Caki2 (cell line): ENCODE measurements at places on chromosomes 11 and 22. TPM values are rescaled to one million over a fixed set of nuclear protein-coding genes. Genes with fewer than 3 reads are reported as not detected.

The ZNF70 gene
- total RNA-seq, result 7.7 and 9.0 TPM in 2 replicates

The CSF2RB gene
- total RNA-seq, result 0.09 TPM in 1 of 2 replicates, not detected in the other

The HBG1 gene
- total RNA-seq, result not detected in 2 replicates

The KDM4E gene
- not detected in 2 replicates for total RNA-seq

The TYR gene
- total RNA-seq, result not detected in 2 replicates

The CCDC157 gene
- total RNA-seq, result 2.0 and 2.2 TPM in 2 replicates

The TMEM121B gene
- 0.14 and 0.17 TPM in 2 replicates for total RNA-seq

The SCGB1D2 gene
- total RNA-seq, result not detected in 2 replicates

DNA sequence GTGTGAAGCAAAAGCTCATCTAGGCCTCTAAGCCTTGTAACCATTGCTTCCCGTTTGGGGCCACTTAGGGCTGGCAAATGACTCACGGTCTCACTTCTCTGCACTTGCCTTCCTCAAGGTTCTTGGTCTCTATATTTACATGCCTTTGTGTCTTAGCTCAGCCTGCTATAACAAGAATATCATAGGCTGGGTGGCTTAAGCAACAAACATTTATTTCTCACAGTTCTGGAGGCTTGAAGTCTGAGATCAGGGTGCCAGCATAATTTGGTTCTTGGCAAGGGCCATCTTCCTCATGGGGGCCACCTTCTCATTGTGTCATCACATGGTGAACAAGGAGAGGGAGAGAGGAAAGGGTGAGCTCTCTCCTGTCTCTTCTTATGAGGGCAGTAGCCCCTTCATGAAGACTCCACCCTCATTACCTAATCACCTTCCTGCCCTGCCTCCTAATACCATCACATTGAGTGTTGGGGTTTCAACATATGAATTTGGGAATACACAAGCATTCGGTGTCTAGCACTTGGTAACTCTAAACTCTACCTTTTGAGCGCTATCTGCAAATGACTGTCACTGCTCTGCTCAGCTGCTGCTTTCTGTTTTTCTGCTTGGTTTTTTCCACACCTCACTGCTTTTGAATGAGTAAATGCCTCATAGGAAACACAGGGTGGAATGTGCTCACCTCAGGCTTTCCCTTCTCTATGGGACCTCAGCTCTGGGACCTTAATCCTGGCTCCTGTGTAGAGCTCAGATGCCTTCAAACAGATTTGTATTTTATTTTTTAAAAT, 16.2 kb upstream of the ME3 start:
- DNase-seq, result peak; percentile 56

DNA sequence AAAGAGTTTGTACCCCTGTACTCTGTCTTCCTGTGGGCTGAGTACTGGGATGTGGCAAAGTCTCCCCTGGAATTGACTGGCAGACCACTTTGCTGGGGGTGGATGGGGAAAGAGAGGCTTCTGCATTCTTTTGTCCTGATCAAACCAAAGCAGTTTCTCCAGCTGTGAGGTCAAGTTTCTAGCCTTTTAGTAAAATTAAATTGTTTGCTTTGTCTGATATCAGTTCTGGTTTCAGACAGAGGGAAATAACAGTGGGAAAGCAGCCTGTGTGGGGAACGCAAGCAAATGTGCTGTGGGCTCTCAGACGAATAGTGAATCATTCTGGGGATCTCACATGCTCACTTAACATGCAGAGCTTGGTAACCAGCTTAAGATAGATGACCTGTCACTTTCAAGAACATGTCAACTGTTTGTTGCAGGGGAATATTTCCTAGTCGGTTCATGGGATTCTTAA, 151.6 kb downstream of the FAT3 start:
- DNase-seq, result peak; percentile 36

GRCh38 chr11:1073261-1073724, 1.4 kb upstream of the MUC2 start:
- DNase-seq, result no peak

- no peak for DNase-seq
Observed at GRCh38 chr11:69393865-69394233, 87.6 kb upstream of the LINC01488 start.

GRCh38 chr11:70458736-70459135, 60.4 kb downstream of the CTTN start:
- no peak for DNase-seq

GRCh38 chr22:35884529-35884928, 144.1 kb downstream of the RBFOX2 start:
- no peak for DNase-seq

GRCh38 chr11:114311946-114312345, 15.7 kb downstream of the NNMT start:
- DNase-seq, result no peak

- DNase-seq, result no peak
Observed at GRCh38 chr11:100791860-100792259, 104.8 kb downstream of the ARHGAP42 start.

GRCh38 chr22:50505776-50506610, 1.5 kb downstream of the LMF2 start:
- no peak for DNase-seq

DNA sequence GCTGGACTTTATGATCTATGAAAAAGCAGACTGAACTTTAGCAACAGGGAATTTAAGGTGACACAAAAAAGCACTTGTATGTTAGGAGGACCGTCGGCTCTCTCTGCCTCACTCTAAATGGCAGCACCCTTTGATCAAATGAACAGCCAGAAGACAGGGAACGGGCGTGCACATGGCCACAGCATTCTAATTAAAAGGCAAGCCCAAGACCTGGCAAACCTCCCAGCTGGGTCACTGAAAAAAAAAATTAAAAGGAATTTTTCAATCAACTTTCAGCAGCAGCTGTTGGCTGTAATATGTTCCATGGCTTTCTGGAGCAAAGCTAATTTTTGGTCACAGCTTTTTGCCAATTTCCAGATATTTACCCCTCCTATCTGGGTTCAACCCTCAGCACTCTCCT, 116.5 kb downstream of the C11orf58 start:
- no peak for DNase-seq

DNA sequence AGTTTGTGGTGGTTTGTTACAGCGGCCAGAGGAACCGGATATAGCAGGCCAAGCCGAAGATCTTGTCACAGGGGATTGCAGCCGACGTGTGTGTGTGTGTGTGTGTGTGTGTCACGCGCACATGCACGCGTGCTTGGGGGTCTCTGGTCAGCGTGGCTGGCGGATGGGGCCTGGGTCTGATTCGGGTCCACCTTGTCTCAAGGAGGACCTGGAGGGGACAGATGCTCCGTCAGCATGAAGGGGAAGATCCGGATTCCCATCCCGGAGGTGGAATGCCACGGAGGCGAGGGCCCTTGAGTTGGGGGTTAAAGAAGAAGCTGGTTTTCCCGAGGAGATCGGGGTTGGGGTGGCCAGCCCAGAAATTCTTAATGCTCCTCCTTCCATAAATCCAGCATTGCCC, 1237.8 kb downstream of the BRD1 start:
- DNase-seq, result no peak

GRCh38 chr22:39518996-39519680, 1.2 kb upstream of the ATF4 start:
- no peak for DNase-seq

DNA sequence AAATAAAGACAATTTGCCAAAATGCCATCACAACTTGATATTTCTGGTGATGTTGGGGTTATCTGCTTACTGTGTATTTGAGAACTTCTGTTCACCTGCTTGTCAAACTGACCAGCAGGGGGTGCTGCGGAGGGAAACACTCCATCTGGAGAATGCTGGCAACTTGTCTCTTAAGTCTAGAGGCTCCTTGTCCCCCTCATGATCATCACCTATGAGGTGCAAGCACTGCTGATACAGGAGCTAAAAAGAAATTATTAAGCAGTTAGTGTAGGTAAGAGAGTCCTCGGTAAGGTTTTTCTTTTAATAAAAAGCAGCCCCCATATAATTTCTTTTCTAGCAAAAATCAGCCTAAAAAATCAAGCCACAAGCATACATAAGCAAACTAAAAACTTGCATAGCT, 32.7 kb upstream of the GLYATL1B start:
- peak; percentile 9 for DNase-seq

- no peak for DNase-seq
Observed at GRCh38 chr11:2652333-2653197, 47.2 kb downstream of the KCNQ1OT1 start.

DNA sequence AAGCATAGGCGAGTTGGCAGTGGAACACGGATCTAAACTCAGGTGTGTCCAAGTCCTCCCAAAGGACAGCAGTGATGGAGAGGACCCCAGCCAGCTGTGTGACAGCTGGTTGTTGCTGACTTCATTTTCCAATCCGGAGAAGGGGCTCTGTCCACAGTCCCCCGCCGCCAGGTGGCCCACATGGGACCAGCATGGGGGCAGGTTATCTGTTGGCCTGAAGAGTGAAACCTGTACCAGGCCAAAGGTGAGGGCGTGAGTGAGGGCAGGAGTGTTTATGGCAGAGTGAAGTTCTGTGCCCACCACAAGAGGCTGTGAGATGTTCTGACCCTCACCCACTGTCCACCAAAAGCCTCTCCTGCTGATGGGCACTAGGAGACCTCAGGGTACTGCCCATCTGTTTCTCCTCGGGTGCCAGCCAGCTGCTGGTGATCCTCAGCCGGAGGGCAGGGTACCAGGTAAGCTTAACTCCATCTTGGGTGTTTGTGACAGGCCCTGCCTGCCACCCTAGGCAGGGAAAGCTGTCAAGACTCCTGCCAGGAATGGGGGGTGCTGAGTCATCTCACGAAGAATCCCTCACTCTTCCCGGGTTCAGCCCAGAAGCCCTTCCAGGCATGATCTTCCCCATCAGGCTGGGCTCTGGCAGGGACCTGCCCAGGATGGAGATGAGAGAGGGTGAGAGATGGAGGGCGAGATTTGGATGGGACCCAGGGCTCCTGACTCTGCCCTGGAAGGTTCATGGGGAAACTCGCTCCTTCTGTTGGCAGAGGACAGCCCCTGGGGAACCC, 15.5 kb upstream of the TAB1 start:
- no peak for DNase-seq

DNA sequence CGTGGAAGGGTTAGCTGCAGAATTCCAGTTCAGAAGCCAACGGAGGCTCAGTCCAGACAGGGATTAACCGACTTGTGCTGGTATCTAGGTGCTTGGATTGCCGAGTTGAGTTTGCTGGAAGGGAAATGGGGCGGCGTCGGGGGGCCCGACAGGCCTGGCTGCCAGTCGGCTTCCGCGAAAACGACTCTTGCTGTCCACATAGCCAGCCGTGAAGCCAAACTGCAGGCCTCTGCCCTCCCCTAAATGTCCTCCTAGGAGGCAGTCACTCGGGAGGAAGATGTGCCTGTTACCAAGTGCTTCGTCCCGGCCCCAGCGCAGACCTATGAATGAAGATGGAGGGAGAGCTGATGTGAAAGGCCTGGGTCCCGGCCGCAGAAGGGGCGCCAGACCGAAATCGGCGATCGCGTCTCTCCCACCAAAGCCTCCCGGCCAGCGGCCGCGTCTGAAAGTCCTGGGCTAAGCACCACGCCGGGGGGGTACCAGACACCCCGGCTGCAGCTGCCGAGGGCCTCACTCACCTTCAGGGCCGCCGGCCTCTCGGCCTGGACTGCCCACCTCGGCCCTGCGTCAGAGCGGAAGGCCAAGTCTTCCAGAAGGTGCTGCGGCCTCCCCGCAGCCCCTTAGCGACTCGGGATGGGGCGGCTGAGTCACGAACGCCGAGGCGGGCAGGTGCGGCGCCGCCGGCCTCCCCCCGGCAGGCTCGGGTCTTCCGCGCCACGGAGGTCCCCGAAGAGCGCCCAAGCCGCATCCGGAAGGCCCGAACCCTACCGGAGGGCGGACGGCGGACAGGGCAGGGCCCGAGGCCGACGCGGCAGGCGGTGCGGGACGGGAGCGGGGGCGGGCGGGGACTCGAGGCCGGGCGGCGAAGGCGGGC, 7.5 kb downstream of the DPAGT1 start:
- DNase-seq, result peak; percentile 33

GRCh38 chr11:33982661-33983060, 68.9 kb upstream of the CAPRIN1 start:
- DNase-seq, result no peak

DNA sequence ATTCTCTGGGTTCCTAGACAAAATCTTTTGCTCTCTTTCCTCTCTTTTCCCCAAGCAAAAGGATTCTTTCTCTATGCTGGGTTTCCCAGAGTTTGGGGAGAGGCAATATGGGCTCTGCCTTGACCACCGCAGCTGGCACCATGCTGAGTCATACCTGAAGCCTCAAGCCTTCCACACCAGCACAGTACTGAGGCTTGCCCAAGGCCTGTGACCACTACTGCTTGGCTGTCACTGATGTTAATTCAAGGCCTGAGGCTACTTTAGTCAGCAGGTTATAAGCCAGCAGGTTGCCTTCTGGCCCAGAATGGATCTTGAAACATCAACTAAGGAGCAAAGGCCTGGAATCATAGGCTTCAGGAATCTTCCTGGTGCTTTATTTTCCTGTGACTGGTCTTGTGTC, 185.3 kb downstream of the DYNC2H1 start:
- DNase-seq, result no peak

DNA sequence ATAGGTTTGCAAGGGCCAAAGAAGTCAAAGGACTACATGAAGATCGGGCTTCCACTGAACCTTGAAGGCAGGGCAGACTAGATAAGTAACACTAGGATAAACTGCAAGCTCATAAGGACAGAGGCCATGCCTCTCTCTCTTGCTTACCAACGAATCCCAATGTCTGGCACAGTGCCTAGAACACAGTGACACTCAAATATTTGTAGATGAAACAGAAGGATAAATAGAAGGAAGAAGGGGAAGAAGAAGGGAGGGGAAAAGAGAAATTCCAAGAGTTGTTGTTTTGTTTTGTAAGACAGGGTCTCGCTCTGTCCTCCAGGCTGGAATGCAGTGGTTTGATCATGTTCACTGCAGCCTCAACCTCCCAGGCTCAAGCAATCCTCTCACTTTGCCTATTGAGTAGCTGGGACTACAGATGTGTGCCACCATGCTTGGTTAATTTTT, 26.9 kb downstream of the SIK3 start:
- peak; percentile 97 for DNase-seq

GRCh38 chr11:27447288-27448183, 25.1 kb downstream of the LGR4 start:
- no peak for DNase-seq

GRCh38 chr11:88131764-88132470, 43.3 kb downstream of the RAB38 start:
- no peak for DNase-seq

DNA sequence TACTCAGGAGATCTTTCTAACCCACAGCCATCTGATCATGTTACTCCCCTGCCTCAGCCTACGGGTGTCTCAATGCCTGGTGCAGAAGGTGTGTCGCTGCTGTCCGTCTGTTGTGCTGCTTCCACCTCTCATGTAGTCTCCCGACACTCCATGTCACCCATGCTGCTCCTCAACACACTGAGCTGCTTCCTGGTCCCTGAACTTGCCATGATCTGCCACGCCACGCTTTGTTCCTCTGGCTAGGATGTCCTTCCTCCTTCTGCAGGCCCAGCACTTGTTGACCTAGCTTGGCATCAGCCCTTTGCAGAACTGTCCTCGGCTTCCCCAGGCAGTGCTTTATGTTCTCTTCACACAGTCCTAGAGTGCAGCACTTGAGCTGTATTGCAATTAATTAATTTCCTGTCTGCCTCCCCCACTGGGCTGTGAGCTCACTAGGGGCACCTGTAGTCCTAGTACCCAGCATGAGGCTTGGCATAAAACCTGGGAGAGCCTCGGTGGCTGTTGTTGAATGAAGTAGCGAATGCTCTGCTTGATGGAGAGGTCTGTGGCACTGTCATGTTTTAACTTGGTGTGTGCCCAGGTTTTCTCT, 9.5 kb downstream of the GTPBP1 start:
- DNase-seq, result no peak
